ENCODE measurements at places on chromosomes 7 and 10. TPM values are rescaled to one million over a fixed set of nuclear protein-coding genes. Genes with fewer than 3 reads are reported as not detected.

GRCh38 chr10:78979938-78980337, 88.8 kb upstream of the ZMIZ1 start:
- no peak for DNase-seq

DNA sequence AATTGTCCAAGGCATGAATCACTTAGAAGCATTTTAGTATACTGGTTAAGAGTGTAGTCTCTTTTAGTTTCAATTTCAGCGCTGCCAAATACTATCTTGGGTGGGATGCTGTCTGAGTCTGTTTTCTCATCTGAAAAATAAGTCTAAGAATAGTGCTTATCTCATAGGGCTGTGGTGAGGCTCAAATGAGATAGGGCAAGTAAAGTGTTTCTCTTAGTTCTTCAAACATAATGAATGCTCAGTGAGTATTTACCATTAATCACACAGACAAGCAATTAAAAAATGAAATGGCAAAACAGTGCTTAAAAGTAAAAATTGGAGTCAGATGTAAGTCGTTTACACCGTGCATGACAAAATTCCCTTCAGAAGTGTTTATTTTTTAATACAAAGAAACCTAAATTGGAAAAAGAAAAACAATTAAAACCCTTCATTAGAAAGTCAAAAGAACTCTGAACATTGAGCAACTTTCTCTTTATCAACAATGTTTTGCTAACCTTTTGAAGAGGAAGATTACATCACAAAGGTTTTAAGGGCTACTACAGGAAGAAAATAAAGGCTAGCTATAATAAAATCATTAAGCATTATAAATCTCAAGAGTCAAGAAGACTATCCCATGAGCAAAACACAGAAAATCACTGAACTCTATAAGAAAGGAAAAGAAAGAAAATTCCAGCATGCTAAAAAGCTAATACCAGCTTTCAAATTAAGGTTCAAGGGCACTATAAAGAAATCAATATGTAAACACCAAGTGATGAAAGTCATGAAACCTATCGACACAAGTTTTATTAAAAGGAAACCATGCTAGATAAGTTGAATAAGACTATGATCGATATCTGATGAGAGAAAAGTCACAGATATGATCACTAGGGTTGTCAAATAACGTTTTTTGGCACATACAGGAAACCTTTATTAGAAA, 45.6 kb upstream of the C1GALT1 start:
- no peak for DNase-seq

HOXA5 gene
- 76.0 TPM for polyA plus RNA-seq

DNA sequence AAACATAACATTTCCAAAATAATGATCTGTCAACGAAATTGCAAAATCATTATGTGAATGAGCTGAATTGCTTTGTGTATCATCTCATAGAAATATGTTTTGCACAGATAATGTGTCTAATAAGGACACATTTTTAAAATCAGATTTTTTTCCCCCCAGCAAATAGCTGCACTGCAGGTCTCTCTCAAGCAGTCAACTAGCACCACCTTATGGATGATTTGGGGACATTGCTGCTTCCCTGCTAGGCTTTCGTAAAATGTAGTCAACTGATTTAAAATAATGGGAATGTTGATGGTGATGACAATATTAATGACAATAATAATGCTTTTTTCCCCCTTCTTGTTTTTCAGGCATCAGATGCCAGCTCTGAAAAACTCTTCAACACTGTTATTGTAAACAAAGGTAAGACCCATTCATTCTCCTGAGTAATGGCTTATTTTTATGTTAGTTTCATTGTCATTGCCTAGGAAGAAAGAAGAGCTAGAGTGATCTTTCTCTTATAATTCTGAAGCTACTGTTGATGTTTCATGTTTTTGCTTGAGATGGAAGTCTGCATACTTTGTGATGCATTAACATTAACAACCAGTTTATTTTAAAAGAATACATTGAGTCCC, 433.6 kb upstream of the GALNT17 start:
- DNase-seq, result peak; percentile 57

DNA sequence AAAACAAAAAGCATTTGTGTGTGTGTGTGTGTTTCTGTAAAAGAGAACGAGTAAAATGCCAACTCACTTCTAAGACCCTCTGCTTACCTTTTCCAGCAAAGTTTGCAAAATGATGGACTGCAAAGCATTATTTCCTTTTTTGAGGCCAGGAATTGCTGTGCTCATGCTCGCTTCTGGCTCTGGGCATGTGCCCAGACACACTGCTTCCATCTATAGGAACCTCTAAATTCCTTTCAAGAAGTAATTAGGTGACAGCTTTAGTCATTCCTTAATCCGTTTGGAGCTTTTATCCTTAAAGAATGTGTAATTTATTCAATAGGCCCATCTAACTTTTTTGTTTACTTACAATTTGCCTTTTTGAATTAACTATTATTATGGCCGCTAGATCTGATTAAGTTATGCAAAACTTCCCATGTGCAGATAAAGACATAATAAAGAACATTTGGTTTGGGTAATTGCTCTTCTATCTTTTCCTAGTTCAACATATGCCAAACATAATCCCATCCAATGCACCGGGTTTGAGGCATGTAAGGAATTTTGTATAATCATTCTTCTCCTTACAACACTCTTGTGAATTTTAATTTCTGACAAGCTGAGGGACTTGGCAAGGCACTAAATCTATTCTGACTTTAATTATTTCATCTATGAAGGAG, 34.7 kb downstream of the A1CF start:
- DNase-seq, result no peak

CLRN3 gene
- polyA plus RNA-seq, result 22.5 TPM

TMEM213 gene
- 39.2 TPM for polyA plus RNA-seq

GRCh38 chr10:119025336-119025735, 4.2 kb upstream of the NANOS1 start:
- DNase-seq, result peak; percentile 8

GRCh38 chr10:11444531-11445228, 166.8 kb downstream of the USP6NL start:
- DNase-seq, result no peak

- DNase-seq, result no peak
Measured at GRCh38 chr7:40541336-40541735, 406.5 kb downstream of the SUGCT start.

DNA sequence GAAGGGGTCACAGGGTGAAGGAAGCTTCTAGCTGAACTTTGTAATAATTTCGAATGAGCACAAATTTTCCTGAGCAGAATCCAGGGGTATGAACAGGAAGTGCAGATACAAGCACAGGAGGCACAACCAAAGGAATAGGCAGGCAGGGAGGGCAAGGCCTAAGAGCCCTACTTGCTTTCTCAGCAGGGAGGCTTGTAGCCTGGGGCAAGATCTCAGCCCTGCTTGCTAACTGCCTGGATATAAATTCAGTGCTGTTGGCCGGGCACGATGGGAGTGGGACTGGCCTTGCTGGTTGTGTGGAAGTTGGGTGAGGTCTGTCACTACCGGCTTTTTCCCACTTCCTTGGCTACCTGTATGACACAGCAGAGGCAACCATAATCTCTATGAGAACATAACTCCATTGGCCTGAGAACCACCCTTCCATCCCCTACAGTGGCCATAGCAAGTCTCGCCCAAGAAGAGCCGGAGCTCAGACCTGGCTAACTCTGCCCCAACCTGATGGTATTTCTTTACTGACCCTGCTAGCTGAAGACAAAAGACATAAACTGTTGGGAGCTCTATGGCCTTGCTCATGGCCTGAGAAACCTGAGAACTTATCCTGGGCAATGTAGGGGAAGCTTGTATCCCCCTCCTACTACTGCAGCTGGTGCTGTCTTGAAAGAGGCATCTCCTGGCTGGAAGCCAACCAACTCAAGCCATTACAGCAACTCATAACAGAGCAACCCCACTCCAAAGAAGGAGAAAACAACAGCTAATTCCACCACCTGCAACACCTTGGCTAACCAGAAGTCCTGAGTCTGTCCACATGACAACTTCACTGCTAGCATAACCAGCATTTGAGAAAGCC, 27.6 kb downstream of the CLDN12 start:
- peak; percentile 31 for DNase-seq

- DNase-seq, result no peak
Measured at GRCh38 chr7:85310301-85310700, 123.4 kb upstream of the SEMA3D start.

MAGI2 gene
- 37.2 TPM for polyA plus RNA-seq

HMX3 gene
- not detected for polyA plus RNA-seq

- DNase-seq, result no peak
Measured at GRCh38 chr10:6215683-6216484, 13.2 kb downstream of the PFKFB3 start.

DNA sequence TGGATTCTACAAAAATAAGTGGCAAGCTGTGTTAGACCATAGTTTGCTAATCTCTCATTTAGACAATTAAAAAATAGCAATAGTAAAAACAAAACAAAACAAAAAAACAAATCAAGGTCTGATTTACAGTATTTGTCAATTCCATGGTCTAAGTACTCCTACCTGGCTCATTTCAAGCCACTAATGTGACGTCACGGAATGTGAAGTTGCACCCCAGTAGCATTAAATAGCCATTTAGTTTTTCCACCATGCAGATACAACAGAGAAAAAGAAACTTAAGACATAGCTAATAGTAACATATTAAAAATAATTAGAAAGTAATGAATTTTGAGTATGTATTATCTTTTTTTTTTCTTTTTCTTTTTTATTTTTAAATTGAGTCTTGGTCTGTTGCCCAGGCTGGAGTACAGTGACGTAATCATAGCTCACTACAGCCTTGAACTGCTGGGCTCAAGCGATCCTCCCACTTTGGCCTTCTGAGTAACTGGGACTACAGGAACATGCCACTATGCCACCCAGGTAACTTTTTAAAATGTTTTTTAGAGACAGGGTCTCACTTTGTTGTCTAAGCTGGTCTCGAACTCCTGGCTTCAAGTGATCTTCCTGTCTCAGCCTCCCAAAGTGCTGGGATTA, 101.2 kb downstream of the MKX start:
- DNase-seq, result no peak

DNA sequence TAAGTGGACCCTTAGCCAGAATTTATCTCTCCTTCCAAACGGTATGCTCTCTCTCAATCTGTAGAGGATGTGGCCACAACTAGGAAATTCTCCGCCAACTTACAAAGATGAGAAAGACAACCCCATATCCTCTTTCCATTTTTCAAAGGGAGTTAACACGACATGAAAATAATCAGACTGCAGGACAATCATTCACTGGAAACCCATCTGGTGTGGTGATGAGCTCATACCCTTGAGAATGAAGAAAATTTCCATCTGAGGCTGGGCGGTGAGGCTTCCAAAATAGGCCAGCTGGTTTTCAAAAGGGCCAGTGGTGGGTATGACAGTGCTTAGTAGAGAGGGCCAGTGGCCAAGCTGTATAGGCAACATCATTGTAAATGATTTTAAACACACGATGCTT, 369.6 kb downstream of the FRMD4A start:
- no peak for DNase-seq

DNA sequence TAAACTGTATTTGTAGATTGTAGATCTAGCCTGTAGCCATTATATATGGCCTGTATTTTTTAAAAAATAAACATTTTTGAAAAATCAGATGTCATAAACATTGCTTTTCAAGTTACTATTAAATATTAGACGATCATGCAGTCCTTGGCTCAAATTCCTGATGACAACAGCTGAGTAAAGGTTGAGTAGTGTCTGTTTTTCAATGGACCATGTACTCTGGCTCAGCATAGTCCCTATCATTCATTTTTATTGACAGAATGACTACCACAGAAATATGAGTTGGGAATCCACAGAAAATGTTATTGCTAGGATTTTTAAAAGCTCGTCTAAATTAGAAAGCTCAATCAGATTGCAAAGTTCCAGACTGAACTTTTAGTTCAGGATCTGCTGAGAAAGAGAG, 145.4 kb downstream of the SORCS1 start:
- DNase-seq, result no peak

MBL2 gene
- polyA plus RNA-seq, result not detected

DNA sequence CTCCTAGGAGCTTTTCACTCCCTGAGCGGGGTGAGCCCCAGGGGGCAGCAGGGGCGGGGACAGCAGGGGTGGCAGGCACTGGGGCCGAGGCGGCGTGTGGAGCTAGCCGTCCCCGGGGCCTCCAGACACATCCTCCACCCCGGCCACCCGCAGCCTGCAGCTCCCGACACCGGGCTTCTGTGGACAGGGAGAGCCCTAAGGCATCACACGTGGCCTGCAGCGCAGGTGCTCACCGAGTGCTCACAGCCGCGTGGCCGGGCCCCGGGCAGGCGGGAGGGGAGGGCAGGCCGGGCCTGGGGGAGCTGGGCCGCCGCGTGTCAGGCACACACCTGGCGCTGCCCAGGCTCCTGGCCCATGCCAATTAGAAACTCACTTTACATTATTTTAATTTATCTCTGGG, 51.4 kb downstream of the MICALL2 start:
- DNase-seq, result no peak

- peak; percentile 75 for DNase-seq
Measured at GRCh38 chr10:46022978-46023702, 7.3 kb downstream of the NCOA4 start.

DEPP1 gene
- polyA plus RNA-seq, result 5.5 TPM

DNA sequence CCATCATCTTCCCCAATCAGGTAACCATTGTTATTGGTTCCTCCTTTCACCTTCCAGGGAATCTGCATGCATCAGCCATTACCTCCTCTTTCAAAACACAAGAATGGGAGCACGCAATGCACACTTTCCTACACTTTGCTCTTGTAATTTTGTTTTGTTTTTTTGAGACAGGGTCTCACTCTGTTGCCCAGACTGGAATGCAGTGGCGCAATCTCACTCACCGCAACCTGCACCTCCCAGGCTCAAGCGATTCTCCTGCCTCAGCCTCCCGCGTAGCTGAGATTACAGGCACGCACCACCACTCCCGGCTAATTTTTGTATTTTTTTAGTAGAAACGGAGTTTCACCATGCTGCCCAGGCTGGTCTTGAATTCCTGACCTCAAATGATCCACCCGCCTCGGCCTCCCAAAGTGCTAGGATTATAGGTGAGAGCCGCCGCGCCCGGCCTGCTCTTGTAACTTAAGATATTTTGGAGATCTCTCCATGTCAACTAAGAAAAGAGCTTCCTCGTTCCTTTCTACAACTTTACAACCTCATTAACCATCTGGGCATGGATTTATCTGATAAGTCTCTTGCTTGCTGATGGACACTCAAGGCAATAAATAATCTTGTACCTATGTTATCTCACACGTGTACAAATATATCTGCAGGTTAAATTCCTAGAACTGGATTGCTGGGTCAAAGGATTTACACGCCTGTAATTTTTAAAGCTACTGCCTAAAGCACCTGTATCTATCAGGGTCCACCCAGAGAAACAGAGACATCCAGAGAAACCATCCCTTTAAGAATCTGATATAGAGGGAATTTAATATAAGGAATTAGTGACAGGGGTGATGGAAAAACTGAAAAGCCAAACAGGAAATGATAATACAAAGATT, 4.2 kb downstream of the CYTH3 start:
- DNase-seq, result no peak

- DNase-seq, result no peak
Measured at GRCh38 chr7:77181734-77182133, 17.9 kb downstream of the FGL2 start.

GRCh38 chr7:47357863-47358262, 224.0 kb downstream of the TNS3 start:
- no peak for DNase-seq
